ENCODE measurements at places on chromosomes 16 and 17.

DNA sequence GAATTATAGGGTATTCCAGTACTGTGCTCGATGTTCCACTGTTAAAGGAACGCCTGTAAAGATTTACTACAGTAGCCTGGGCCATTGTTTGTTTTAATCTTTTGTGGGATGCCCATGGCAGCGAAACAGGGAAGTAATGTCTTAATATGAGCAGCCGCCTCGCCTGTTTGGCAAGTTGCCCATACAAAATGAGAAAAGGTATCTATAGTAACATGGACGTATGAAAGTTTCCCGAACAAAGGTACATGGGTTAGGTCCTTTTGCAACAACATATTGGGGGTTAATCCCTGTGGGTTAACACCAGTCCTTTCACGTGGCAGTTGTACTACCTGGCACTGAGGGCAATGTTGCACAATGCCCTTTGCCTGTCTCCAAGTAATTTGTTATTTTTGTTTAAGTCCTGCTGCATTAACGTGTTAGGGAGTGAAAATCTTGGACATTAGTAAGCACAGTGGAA lies 21.1 kb upstream of the TMC5 start:
- DNase-seq, result no peak

DNA sequence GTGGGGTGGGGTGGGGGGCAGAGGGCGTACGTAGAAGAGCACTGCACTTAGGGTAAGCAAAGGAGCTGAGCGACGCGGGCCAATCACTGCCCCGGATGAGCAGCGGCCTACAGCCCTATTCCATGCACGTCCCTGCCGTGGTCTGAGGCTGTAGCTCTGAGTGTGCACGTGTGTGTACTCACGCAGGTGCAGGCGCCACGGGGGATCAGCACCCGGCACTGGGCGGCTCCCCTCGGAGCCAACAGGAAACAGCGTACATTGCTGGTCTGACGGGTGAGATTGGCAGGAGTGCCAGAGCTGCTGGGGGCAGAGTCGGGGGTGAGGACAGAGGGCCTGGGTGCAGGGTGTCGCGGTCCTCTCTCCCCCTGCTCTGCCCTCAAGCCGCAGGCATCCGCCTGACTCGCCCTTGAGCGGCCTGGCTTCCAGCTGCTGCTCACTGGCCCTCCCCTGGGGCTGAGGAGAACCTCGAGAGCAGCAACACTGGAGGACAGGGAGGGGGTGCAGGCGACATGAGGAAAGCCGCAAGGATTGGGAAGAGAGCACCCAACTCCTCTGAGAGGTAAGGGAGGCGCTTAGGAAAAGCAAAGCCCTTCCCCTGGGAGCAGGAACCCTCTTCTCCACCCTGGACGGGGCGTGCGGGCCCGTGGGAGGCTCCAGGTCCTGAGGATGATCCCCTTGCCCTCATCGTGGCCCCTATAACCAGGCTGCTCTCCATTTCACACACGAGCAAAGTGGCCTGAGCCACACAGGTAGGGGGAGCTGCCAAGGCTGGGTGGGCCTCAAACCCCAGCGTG lies 57.8 kb downstream of the ENGASE start:
- DNase-seq, result no peak

DNA sequence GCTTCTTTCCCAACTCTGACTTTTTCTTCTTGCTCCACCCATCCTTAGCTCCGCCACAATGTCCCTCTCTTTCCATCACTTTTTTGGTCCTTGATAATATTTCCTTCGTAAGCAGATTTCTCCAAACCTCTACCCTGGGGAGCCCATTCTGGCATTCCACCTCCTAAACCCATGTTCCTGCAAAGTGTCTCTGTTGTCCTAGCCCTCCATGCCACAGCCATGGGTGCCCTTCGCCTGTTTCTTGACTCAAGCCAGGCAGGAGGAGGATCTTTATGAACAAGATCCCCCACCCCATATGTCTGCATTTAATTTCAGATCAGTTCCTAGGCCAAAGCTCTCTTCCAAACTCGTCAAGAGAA lies 42.4 kb downstream of the GAS7 start:
- no peak for DNase-seq

- DNase-seq, result no peak
Measured at GRCh38 chr16:81595629-81596292, 151.2 kb downstream of the CMIP start.

DNA sequence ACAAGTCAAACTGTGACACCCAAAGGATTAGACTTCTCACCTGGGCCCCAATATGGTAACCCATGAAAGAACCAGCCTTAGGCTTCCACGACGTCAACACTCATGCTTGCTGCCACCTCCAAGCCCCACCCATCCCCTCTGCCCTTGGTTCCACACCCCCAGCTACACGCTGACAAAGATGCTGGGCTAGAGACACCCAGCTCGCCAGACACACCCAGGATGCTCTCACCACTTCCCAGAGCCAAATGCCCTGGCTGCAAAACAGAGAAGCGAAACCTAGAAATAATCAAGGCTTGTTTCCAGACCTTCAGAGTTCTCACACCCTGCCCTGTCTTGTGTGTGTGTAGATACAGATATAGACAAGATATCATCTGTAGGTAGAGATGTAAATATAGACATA lies 26.0 kb upstream of the ADCY9 start:
- no peak for DNase-seq

- DNase-seq, result no peak
Measured at GRCh38 chr16:87936375-87937230, at the start of gene CA5A. Gene CA5A, minus strand, starts transcription at chr16:87936529. Its CDS starts 79 bp downstream, at chr16:87936450.

- no peak for DNase-seq
Measured at GRCh38 chr17:70183508-70183907, 14.2 kb downstream of the KCNJ2 start.

GRCh38 chr17:63165400-63165799 lies 199.4 kb downstream of the TANC2 start:
- DNase-seq, result no peak

DNA sequence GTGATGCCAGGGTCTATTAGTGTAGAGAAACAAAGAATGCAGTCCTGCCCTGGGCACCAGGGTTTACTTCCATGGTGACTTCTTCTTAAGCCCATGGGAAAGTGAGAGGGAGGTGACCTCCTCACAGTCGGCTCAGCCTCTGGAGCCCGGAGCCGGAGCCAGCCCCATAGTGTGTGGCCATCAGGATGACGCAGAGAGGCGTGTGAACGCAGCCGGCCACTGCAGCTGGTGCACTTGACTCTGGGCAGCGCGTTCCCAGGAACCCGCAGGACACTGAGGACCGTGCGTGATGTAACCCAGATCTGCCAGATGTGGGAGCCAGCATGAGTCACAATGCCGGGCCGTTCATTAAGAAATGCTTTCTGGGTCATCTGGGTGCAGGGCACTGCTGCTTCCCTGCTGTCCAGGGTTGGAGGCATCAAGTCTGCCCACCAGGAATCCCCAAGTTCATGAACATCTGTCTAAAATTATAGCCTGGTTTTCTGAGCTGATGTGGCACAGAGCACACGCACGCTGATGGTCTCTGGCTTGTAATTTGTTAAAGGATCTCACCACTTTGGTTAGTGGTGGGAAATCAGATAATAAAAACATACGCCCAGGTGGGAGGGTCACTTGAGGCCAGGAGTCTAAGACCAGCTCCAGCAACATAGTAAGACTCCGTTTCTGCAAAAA lies 114.1 kb downstream of the PITPNC1 start:
- DNase-seq, result peak; percentile 87

DNA sequence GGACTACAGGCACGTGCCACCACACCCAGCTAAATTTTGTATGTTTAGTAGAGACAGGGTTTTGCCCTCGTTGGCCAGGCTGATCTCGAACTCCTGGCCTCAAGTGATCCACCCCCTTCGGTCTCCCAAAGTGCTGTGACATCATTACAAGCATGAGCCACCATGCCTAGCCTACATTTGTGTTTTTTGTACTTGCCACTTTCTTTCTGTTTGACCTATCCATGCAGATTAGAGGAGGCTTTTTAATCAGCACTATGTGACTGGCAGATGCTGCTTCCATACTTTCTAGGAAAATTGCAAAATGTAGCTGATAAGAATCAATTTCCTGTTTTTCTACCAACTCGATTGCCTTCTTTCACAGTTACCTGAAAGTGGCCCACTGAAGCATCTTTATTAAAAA lies 57.3 kb downstream of the B9D1 start:
- DNase-seq, result no peak

- no peak for DNase-seq
Measured at GRCh38 chr17:5921512-5922282, 148.5 kb upstream of the WSCD1 start.

DNA sequence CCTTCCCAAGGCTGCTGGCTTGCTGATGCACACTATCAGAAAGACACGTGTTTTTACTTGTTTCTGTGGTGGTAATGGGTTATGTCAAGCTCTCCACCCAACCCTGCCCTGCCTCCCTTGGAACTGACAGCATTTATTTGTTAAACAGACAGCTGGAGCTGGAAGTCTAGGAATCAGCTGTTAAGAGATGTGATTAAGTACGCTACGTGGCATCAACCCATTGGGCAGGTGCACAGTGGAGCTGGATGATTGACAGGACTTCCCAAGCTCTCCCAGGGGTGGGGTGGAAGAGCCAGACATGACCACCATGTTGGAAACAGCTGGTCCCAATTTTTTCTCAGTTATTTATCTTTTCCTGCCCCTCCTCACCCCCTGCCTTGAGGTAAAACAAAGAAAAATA lies 49.4 kb downstream of the ADAMTS18 start:
- DNase-seq, result no peak

GRCh38 chr16:23182206-23182678 lies 303 bp upstream of the SCNN1G start:
- DNase-seq, result peak; percentile 13

GRCh38 chr17:51419476-51419875 lies 159.1 kb downstream of the UTP18 start:
- no peak for DNase-seq

GRCh38 chr16:23803591-23804123 lies 32.1 kb upstream of the PRKCB start:
- peak; percentile 12 for DNase-seq

DNA sequence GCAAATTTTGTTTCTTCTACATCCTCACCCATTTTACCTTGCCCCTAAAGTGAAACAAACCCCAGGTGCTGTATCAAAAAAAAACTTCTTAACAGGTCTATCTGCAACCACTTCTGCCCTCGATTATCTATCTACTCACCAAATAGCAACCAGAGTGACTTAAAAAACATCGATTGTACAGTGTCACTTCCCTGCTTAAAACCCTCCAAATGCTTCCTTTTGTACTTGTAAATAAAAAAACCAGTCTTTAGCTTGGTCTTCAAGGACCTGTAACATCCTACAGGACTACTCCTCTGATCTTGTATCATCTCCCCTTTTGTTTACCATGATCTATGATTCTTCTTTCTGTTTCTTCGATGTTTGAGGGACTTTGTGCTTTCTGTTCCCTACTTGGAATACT lies 82.7 kb upstream of the CORO6 start:
- DNase-seq, result no peak

GRCh38 chr17:57290981-57291380 lies 34.7 kb downstream of the MSI2 start:
- no peak for DNase-seq

DNA sequence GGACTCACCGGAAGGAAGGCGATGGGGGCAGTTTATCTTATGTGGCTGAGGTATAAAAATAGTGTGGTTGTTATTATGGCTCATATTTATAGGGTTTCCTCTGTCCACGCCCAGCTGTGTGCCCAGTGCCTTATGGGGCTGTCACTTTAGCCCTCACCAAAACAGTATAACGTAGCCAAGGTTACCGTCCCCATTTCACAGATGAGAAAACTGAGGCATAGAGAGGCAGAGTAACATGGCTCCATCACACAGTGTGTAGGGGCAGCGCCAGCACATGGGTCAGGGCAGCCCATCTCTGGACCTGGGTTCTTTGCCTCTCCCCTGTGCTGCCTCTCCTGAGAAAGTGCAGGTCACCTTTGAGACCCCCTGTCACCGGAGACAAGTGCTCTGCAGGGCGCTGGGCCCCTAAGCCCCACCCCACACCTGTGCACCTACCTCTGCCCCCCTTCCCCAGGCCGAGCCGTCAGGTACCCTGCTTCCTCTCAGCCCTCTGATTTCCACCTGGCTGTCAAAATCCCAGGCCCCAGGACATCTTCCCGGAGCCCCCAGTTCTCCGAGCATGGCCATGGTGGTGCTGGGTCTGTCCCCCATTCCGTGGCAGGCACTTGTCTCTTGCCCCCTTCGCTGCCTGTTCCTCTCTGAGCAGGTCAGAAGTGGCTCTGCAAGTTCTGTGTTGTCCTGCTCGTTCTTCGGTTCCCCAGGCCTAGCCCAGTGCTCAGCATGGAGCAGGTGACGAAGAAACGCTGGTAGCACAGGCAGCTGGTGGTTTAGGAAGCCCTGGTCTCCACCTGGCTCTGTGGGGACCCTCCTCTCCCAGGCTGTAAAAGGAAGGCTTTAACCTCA lies 7.2 kb downstream of the KIAA0513 start:
- DNase-seq, result no peak

DNA sequence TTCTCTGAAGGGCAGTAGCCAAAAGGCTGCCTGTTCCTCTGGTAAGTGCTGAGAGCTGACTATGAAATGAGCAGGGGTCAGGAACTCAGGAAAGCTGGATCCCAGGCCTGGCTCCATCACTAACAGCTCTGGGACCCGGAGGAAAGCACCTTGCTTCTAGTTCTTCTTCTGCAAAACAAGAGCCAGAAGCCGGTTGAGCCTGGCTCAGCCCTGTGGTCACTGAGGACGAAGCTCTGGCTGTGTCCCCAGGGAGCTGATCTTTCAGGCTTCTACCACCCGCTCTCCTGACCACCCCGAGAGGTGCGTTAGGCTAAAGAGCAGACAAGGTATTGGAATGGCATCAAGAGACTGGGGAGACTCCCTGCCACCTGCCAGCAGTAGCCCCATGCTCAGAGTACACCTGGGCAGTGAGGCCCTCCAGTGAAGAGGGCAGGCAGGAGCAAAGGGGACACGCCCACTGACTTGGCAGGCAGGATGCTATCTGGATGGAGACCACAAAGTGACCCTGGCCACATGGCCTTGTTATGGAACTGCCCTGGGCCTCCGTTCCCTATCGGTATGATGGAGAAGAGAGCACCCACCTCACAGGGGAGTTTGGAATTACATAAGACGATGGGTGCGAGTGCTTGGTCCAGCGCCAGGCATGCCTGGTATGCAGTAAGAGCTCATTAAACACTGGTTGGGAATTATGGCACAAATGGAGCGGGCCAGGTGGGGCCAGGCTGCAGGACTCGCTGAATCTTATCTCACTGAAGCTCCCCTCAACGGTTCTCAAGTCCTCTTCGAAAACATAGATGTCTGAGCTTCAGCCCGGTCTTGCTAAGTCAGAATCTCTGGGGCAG lies 61.4 kb downstream of the COG7 start:
- no peak for DNase-seq

DNA sequence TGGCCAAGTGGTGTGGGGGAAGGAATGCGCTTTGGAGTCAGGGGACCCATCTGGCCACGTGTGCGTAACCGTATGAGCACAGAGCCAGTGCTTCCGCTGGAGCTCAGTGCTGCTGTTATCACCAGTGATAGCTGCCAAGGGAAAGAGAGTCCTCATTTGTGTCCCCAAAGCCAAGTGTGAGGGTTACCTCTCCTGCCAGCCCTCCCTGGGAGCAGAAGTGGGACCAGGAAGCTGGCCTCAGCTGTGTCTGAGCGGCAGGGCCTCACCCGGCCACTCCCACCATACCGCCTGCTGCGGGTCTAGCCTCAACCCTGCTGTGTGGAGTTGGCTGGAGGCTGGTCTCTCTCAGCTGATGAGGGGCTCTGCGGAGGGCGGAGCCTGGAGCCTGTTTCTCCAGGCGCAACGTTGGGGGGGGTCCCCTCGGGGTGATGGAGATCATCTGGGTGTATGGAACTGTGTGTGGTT lies 44.5 kb downstream of the MEAK7 start:
- DNase-seq, result no peak

Measured in substantia nigra (tissue), 51 donors.